Posterior vena cava (tissue), 2 donors: ENCODE measurements at places on chromosomes 5 and 9. TPM values are rescaled to one million over a fixed set of nuclear protein-coding genes. Genes with fewer than 3 reads are reported as not detected.

NRARP gene
- 9.0 TPM for total RNA-seq

LCN1 gene
- not detected for total RNA-seq

BARX1 gene
- total RNA-seq: not detected

PDE8B gene
- total RNA-seq: 15.1 TPM

GRCh38 chr9:121344184-121344583, 25.9 kb downstream of the STOM start:
- DNase-seq: no peak

DNA sequence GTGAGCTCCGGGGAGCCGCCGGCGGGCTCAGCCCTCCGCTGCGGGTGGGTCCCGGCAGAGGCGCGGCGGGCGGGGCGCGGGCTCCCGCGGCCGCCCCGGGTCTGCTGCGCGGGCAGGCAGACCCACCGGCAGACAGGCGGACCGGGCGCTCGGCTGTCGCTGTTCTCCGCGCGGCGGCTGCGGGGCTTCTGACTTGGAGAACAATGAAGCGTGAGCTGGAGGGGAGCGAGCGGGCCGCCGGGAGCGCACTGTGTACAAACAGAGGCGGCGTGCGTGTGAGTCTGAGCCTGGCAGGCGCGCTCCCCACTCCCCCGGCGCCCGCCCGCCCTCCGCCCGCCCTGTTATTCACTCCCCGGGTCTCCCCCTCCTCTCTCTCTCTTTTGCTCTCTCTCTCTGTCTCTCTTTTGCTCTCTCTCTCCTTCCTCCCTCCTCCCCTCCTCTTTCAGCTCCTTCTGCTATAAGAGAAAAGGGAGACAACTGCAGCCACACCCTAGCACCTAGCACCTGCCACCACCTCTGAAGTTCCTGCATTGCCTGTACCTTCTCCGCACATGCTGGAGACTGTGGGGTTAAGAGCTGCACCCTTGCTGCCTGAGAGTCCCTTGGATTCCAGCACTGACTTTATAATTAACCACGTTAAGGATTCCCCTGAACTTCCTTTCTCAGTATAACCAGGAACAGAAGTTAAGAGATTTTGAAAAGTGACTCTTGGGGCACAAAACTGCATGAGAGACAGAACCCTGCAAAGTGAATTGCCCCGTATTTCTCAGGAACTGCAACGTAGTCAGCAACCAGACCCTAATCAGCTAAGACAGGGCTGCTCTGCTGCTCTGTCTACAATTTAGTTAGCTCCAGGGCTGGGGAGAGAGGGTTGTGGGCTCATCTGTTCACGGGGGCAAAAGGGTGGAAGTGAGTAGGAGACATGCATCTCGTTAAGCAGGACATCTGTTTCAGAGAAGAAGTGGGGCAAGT, at the start of gene EDIL3:
TSS of gene EDIL3 (minus strand) at position 277 of the 972 bp plus-strand sequence. CDS start 506 bp downstream, outside the sequence.
- DNase-seq: peak; percentile 86

DNA sequence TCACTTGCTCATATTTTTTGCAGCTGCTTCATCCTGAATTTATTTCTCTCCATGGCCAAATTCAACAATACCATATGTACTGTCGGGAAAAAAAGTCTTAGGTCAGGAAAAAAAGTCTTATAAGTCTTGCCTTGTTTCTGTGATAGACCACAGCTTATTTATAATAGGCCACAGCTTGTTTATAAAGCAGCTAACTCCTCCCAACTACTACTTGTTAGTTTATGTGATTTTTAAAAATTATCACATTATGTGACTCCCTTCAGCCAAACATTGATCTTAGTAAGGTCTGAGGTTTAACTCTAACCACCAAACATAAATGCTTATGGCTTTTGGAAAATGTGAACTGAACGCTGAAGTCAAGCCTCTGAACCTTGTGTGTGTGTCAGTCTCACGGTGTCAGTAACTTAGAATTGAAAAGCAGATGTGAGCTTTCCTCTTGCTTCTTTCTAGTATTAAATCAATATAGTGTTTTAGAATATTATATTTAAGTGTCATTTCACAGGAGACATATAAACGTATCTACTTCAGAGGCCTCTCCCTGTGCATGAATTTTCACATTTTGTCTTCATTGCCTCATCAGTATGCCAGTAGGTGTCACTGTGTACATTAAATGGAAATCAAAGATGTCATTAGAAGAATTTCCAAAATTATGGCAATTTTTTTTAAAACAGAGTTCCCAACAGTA, 51.3 kb downstream of the SNX24 start:
- no peak for DNase-seq

DNA sequence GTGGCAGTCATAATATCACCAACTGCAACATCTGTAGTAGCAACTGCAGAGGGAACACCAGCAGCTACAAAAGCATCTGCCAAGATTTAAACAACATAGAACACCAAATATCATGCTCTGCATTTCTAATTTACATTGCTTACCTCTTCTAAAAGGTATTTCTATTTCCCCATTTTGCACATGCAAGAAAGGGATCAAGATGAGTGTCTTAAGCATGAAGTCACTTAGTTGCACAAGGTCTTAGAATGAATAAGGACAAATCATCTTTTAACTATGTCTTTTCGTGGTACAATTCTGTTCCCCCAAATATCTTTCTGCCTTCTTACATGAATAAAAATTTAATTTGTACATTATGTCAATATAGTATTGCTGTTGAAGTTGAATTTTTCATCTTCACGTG, 1746.4 kb downstream of the EFNA5 start:
- no peak for DNase-seq

DNA sequence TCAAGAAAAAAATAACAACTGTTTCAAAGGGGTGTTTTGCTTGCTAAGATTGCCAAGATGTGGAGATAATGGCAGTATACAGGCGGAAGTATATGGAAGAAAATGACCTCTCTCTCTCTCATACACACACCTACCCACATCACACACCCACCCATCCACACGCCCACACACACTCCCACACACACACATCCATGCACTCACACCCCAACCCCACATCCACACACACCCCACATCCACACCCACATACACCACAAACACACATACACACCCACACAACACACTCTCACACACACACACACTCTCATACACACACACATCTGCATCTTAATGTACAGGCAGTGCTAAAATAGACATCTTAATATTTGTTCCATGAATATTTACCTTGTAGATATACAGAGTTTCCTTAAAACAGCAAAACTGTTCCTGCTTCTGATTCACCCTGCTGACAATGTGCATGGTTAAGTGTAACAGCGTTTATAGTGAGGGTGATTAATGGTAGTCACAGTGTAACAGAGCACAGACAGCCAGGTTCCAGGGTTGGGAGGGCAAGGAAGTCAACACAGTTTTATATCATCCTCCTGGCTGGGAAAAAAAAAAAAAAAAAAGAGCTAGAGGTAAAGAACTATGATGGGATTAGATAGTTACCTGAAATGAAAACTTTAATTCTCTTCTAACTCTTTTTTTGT, 8.3 kb downstream of the BHMT2 start:
- no peak for DNase-seq

- no peak for DNase-seq
Measured at GRCh38 chr9:110926828-110927487, 111.3 kb downstream of the LPAR1 start.

- no peak for DNase-seq
Measured at GRCh38 chr5:31124651-31125305, 68.7 kb upstream of the CDH6 start.

GRCh38 chr5:42109006-42109572, 184.0 kb downstream of the FBXO4 start:
- DNase-seq: no peak

- DNase-seq: peak; percentile 85
Measured at GRCh38 chr5:172407822-172408221, 46.5 kb downstream of the SH3PXD2B start.

DNA sequence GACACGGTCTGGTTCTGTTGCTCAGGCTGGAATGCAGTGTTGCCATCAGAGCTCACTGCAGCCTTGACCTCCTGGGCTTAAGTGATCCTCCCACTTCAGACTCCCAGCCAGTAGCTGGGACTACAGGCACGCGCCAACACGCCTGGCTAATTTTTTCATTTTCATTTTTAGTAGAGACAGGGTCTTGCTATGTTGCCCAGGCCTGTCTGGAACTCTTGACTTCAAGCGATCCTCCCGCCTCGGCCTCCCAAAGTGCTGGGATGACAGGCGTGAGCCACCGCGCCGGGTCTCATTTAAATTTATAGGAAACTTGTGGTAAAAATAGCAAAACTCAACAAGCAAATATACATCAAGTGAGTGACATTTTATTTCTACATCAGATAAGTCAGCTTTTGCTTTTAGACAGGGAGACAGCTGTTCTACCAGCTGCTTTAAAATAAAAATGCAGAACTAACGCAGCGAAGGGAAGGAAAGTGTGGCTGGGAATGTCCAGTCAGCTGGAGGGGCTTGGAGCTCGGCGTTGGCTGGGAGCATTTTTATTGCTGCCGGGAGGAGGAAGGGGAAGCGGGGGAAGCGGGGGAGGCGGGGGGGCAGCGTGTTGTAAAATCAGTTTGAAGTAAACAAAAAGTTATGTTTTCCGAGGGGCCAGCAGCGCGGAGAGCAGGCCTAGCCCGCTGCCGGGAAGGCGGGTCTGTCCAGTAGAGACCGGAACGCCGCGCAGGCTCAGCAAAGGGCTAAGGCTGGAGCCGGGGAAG, 707 bp upstream of the ZFYVE16 start:
- DNase-seq: peak; percentile 75

- DNase-seq: peak; percentile 91
Measured at GRCh38 chr5:43039471-43040286, 440 bp downstream of the ANXA2R start.

- no peak for DNase-seq
Measured at GRCh38 chr5:57368010-57368409, 114.6 kb downstream of the ACTBL2 start.

- DNase-seq: peak; percentile 96
Measured at GRCh38 chr5:151659001-151659754, 27.5 kb downstream of the SPARC start.

GRCh38 chr5:148716716-148717115, 62.4 kb upstream of the HTR4 start:
- no peak for DNase-seq

DNA sequence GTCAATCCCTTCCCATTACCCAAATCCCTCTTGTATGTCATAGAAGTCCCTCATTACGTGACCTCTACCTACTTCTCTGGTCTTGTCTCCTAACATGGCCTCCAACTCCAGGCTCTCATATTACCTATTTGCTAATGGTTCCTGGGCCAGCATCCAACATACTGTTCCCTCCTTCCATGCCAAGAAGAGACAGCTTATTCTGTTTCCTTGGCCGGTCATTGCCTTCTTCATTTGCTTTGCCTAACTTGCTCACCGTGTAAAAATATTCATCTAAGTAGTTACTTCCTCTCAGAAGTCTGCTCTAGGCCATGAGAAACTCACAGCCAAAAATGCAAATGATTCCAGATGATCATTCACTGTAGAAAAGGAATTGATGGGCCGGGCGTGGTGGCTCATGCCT, 8.9 kb upstream of the IL6ST start:
- DNase-seq: no peak

DNA sequence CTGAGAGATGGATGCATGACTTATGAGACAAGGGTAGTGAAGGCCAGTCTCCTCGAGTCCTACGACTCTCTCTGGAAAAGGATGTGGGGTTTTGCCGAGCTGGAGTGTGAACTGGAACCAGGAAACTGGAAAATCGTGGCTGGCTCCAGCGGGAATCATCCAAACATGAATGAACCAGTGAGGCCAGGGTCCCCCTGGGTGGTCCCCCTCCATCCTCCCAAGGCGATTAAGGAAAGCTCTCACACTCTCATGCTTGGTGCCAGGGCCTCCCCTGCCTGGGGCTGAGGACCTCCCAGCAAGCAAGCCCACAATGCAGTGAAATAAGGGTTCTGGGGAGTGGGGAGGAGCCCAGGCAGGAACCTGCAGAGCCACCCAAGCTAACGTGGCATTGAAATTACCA, 9.6 kb upstream of the AMBP start:
- DNase-seq: no peak

GRCh38 chr5:32450952-32451351, 6.4 kb upstream of the ZFR start:
- no peak for DNase-seq

GRCh38 chr5:151075698-151076331, 5.0 kb downstream of the TNIP1 start:
- DNase-seq: no peak

DNA sequence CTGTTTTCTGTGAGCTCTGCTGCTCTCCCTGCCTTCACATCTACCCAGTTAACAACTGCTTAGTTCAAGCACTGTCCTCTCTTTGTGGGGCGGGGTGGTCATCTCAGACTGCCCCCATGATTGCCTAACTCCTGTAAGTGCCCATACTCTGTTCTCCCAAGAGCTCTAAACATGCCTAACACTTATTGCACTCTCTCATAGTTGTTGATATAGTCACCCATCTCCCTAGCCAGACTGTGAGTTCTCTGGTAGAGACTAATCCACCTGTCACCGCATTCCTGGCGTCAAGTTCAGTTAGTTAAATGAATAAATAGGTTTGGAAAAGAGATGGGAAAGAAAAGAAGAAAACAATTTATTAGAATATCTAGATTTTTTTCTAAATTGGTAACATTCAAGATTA, 18.3 kb upstream of the MUSK start:
- DNase-seq: no peak

DNA sequence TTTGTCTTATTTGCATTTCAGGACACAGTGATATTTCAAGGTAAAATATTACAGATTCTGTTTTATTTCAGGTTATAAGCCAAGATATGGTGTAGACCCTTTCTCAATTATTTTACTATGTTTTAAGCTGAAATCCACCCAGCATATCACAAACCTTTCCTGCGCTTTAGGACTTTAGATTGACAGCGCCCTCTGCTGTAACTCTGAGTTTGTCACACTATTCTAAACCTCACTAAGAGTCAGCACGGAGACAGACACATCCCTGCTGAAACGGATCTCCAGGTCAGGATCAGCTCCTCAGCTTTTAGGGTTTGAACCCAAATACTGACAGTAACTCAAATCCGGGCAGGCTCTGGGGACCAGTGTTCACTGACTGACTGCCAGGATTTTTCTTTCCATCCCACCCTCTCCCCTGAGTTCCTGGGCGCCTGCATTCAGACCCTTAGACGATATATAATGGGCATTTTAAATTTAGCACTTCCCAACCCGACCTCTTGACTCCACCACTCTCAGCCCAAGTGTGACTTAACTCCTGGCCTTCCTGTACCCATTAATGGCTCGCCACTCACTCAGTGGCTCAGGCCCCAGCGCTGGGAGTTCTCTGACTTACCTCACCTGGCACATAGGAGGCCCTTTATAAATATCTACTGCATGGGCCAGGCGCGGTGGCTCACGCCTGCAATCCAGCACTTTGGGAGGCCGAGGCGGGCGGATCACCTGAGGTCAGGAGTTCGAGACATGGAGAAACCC, 33.5 kb downstream of the TLX3 start:
- DNase-seq: no peak

- DNase-seq: no peak
Measured at GRCh38 chr9:117296453-117296852, 118.4 kb downstream of the ASTN2 start.

- DNase-seq: no peak
Measured at GRCh38 chr5:170263906-170264305, 31.1 kb downstream of the C5orf58 start.
